Type B pancreatic cell (in vitro differentiated cells): ENCODE measurements at places on chromosomes 6 and 20. TPM values are rescaled to one million over a fixed set of nuclear protein-coding genes. Genes with fewer than 3 reads are reported as not detected.

- H3K36me3 ChIP-seq, result no peaks in the 10 kb centered on the region
- H3K4me1 ChIP-seq, result no peaks in the 10 kb centered on the region
- peaks cover 54% of the 10 kb centered on the region for H3K27me3 ChIP-seq
- no peak overlapping the region for H3K27ac ChIP-seq
Measured at GRCh38 chr6:31287619-31288018, 15.7 kb upstream of the HLA-C start.

The C6orf58 gene
- total RNA-seq, result 0.63 TPM in 1 of 2 replicates, not detected in the other

DNA sequence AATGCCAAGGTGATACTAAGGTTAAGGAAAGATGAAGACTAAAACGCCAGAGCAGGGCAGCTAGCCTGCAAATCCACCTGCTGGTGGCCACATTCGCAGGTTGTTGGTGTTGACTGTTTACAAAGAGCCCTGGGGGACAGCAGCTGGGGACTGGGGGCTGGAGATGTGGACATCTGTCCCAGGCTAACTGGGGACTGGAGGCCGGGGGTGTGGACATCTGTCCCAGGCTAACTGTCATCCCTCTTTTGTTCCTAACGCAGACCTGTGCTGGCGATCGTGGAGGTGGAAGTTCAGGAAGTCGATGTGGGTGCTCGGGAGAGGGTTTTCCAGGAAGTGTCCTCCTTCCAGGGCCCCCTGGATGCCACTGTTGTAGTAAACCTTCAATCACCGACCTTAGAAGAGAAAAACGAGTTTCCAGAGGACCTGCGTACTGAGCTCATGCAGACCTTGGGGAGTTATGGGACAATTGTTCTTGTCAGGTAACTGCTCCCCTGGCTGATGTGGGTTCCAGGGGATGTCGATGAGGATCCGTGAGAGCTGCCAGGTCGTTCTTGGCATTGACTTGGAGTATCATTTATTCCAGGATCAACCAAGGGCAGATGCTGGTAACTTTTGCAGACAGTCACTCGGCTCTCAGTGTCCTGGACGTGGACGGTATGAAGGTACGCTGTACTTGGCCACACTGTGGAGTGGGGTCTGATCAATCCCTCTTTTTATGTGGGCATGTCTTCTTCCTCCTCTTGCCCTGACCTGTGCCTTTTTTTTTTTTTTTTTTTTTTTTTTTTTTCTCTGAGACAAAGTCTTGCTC lies 87.0 kb downstream of the SERAC1 start:
- H3K36me3 ChIP-seq, result peaks cover 15% of the 10 kb centered on the region
- no peaks in the 10 kb centered on the region for H3K4me1 ChIP-seq
- DNase-seq, result peak; percentile 11
- no peak overlapping the region for H3K27ac ChIP-seq
- no peaks in the 10 kb centered on the region for H3K27me3 ChIP-seq
- H3K4me3 ChIP-seq, result no peak overlapping the region

- peaks cover 25% of the 10 kb centered on the region for H3K36me3 ChIP-seq
- H3K4me1 ChIP-seq, result peaks cover 36% of the 10 kb centered on the region
- peak overlapping the region; percentile 94 for H3K4me3 ChIP-seq
- peak overlapping the region; percentile 91 for H3K27ac ChIP-seq
- DNase-seq, result no peak
Measured at GRCh38 chr6:18264923-18265377, 620 bp upstream of the DEK start.

DNA sequence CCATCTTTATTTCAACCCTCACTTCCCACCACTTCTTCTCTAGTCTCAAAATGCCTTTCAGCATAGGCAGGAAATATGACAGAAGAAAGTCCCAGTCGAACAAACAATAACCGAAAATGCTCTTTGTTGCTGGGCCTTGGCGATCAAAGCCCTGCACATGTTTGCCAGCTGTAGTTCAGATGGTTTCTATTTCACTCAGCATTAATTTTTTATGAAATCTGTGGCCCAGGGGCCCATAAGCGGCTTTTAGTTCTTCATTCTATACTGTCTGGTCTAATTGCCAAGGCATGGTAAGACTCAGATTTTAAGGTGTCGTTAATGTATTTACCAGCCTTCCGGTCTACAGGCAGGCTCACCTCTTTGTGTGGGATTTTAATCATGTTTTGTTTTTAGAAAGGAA lies 10.9 kb upstream of the F13A1 start:
- H3K4me3 ChIP-seq, result no peak overlapping the region
- H3K27me3 ChIP-seq, result peaks cover 12% of the 10 kb centered on the region
- H3K4me1 ChIP-seq, result peaks cover 8% of the 10 kb centered on the region
- no peaks in the 10 kb centered on the region for H3K36me3 ChIP-seq
- DNase-seq, result no peak

DNA sequence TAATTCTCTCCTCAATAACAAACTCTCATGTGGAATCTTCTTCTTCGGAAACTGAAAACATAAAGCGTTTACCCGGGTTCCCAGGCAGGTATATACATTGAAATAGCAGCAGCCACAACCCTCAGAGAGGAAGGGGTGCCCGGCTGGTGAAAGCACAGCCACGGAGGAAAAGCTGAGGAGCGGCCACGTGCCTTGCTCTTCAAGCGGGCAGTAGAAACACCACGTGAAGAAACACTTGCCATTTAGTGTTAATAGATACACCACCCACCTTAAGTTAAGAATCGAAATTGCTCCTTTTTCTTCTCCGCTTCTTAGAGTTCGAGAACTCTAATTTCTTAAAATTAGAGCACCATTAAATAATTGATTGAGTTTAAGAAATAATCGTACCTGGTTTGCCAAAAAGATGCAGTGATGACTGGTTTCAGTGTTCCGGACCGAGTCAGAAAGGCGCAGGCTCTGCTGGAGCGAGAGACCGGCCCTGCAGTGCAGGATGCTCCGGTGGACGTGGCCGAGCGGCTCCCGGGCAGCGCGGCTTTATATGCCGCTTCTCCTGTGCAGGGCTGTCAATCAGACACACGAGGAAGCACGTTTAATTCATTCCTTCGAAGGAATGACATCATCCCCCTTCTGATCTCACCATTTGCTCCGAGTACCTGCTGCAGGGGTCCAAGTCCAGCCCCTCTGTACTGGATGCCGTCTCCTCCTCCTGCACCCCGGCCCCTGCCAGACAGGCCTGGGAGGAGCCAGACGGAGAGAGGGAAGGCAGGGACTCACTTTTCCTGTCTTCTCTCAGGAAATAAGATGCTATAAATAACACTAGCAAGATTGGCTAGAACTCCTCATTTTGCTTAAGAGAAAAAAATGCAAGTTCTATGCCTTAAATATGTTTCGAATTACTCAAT lies at the start of gene THBS2:
Gene THBS2, minus strand, starts transcription at position 510 of the 902 bp plus-strand sequence. CDS start 3,062 bp downstream, outside the sequence.
- H3K4me3 ChIP-seq, result peak within 1 kb of the TSS; percentile 84
- H3K36me3 ChIP-seq, result no peaks in the 10 kb centered on the region
- H3K27me3 ChIP-seq, result peaks cover 83% of the 10 kb centered on the region
- no peak for DNase-seq
- peaks cover 24% of the 10 kb centered on the region for H3K4me1 ChIP-seq

DNA sequence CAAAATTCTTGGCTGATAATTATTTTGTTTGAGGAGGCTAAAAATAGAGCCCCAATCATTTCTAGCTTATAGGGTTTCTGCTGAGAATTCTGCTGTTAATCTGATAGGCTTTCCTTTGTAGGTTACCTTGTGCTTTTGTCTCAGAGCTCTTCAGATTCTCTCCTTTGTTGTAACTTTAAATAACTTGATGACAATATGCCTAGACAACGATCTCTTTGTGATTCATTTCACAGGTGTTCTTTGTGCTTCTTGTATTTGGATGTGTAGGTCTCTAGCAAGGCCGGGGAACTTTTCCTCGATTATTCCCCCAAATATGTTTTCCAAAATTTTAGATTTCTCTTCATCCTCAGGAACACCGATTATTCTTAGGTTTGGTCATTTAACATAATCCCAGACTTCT lies 376.5 kb upstream of the MAN1A1 start:
- no peak overlapping the region for H3K4me3 ChIP-seq
- H3K27ac ChIP-seq, result no peak overlapping the region
- no peaks in the 10 kb centered on the region for H3K27me3 ChIP-seq
- no peak for DNase-seq
- H3K4me1 ChIP-seq, result no peaks in the 10 kb centered on the region

GRCh38 chr6:88361298-88361697 lies 195.2 kb upstream of the CNR1 start:
- H3K27ac ChIP-seq, result no peak overlapping the region
- no peaks in the 10 kb centered on the region for H3K4me1 ChIP-seq
- no peak overlapping the region for H3K4me3 ChIP-seq
- H3K36me3 ChIP-seq, result no peaks in the 10 kb centered on the region
- H3K27me3 ChIP-seq, result peaks cover 6% of the 10 kb centered on the region
- no peak for DNase-seq

DNA sequence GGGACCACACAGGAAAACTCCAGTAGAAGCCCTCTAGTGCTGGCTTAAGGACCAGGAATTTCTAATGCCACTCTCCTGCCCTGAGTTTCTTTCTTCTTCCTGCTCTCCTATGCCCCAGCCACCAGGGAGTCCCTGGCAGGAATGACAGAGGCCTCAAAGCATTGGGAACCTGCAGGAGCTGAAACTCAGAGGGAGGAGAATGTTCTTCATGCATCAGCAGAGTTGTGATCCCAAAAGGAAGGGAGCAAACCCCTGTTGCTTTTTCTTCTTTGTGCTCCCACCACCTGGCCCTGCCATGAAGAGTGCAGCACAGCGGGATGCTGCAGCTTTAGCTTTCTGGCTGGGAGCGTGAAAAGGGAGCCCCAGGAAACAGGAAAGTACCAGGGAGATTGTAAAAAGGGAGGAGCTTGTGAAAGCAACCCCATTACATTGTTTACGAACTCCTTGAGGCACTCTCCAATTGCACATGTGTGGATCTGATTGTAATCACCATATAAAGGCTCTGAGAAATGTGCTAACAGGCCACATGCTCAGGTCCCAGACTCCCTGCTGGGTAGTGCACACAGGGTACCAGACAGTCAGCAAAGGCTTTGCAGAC lies 34.7 kb upstream of the FKBP1A start:
- no peak overlapping the region for H3K27ac ChIP-seq
- peaks cover 15% of the 10 kb centered on the region for H3K27me3 ChIP-seq
- H3K4me3 ChIP-seq, result no peak overlapping the region
- no peaks in the 10 kb centered on the region for H3K36me3 ChIP-seq
- no peak for DNase-seq

DNA sequence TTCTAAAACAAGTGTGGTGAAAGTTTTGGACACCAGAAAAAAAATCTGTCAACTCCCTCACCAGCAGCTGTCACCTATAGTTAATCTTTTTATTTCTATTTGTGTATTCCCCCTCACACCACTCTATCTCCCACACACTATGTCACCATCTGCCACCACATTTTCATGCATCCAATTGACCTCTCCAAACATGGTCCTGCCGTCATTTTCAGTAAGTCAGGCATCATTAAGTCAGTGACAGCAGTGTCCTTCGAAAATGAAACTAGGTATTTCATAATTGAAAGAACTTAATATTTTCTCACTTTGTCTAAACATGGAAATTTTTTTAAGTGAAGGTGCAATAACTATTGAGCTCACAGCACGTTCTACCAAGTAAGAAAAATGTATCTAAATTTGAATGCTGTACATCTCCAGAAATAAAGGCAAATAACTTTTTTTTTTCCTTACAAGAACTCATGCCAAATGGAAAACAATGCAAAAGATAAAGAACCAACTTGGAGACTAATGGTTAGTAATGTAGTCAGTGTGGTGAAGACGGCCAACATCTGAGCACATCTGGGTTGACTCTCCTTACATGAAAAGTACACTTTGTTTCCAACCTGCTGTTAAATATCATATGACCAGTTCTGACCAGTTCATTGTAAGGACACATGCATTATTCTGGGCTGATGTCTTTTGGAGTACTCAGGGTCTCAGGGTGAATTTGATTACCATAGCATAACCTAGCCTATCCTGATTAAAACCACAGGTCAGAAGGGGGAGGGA lies 623.3 kb upstream of the MANEA start:
- H3K27ac ChIP-seq, result no peak overlapping the region
- H3K27me3 ChIP-seq, result no peaks in the 10 kb centered on the region
- H3K4me3 ChIP-seq, result no peak overlapping the region
- H3K36me3 ChIP-seq, result no peaks in the 10 kb centered on the region

DNA sequence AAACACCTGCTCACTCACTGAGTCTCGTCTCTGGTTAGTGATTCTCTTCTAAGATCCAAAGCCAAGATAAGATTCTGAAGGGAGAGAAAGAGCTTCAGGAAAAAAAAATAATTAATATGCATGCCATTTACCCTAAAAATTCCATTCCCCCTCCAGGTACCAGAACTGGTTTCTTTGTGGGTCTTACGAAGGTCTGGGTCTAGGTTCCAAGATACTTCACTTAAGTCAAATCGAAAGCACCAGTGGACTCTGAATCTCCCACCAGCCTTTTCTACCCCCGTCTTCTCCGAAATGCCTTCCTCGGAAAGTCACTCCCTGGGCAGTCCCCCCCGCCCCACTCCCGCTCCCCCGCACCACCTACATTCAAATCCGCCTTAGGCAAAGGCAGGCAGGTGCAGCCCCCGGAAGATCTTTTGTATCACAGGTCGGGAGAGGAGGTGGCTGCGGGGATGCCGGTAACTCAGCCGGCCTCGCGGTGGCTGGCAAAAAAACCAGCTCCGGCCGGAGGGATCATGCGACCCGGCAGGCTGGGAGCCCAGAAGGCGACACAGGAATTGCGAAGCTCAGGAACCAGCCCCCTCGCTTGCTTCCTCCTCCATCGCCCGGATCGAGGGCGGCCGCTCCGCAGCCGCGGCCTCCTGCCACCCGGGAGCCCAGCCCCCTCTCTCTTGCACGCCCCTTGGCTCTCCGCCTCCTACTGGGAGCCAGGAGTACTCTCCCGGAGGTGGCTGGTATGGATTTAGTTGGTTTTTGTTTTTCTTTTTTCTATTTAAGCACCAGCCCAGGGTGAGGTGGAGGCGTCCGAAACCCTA lies at the start of gene BCL2L1:
Gene BCL2L1, minus strand, starts transcription at position 612 of the 812 bp plus-strand sequence. CDS start 650 bp downstream, outside the sequence.
- H3K27ac ChIP-seq, result peak within 1 kb of the TSS; percentile 99
- H3K4me1 ChIP-seq, result peaks cover 55% of the 10 kb centered on the region
- H3K4me3 ChIP-seq, result peak within 1 kb of the TSS; percentile 92
- peak; percentile 90 for DNase-seq
- no peaks in the 10 kb centered on the region for H3K27me3 ChIP-seq
- peaks cover 41% of the 10 kb centered on the region for H3K36me3 ChIP-seq

- no peak overlapping the region for H3K4me3 ChIP-seq
- peaks cover 8% of the 10 kb centered on the region for H3K4me1 ChIP-seq
- H3K27ac ChIP-seq, result no peak overlapping the region
Measured at GRCh38 chr6:154615483-154616025, 105.1 kb upstream of the CNKSR3 start.

- no peak overlapping the region for H3K27ac ChIP-seq
- H3K4me1 ChIP-seq, result peaks cover 22% of the 10 kb centered on the region
- H3K27me3 ChIP-seq, result peaks cover 23% of the 10 kb centered on the region
- no peak for DNase-seq
- no peaks in the 10 kb centered on the region for H3K36me3 ChIP-seq
Measured at GRCh38 chr6:33865478-33866077, 61.8 kb upstream of the MLN start.

DNA sequence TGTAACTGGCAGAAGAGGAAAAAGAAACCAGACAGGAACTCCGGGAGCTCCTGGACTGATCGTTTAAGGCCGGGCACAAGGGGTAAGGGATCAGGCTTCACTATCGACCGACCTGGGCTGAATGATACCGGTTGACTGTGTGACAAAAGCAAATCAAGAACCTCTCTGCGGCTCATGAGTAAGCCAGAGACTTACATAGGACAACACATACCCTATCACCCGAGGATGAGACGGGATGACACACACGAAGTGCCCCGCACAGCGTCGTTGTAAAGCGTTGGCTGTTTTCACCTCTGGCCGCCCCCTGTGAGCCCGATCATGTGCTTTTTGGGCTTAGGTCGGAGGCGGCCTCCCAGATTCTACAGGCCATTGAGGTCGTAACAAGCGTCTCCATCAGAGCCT lies 695 bp upstream of the TGIF2 start:
- no peaks in the 10 kb centered on the region for H3K27me3 ChIP-seq
- H3K27ac ChIP-seq, result peak overlapping the region; percentile 96
- H3K4me1 ChIP-seq, result peaks cover 39% of the 10 kb centered on the region
- no peak for DNase-seq

- H3K27ac ChIP-seq, result no peak overlapping the region
- peak overlapping the region; percentile 92 for H3K4me3 ChIP-seq
- no peaks in the 10 kb centered on the region for H3K36me3 ChIP-seq
- peaks cover 62% of the 10 kb centered on the region for H3K27me3 ChIP-seq
Measured at GRCh38 chr6:56956491-56956890, 1.6 kb downstream of the BEND6 start.

The TMEM74B gene
- 10.7 and 12.0 TPM in 2 replicates for total RNA-seq
